ENCODE measurements at places on chromosomes 13 and 19.

- no peak for DNase-seq
Measured at GRCh38 chr19:39263912-39264305, 4.3 kb upstream of the IFNL2 start.

DNA sequence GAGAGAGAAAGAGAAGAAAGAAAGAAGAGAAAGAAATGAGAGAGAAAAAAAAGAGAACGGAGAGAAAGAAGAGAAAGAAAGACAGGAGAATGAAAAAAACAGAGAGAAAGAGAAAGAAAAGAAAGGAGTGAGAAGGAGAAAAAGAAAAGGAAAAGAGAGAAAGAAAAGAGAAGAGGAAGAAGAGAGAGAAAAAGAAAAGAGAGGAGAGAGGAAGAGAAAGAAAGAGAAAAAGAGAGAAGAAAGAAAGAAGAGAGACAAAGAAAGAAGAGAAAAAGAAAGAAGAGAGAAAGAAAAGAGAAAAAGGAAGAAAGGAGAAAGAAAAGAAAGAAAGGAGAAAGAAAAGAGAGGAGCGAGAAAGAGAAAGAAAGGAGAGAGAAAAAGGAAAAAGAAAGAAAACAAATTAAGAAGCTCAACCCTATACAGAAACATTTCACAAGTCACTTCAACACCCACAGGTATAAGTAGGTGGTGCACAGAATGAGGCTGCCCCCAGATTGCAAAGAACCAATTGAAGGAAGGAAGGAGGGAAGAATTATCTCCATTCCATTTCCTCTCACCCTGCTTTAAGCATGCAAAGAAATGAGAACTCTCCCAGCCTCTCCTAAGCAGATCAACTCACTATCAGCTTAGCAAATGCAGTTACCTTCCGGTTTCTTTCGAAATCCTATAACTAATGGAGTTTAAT lies 98.8 kb upstream of the CACNA1A start:
- no peak for DNase-seq

DNA sequence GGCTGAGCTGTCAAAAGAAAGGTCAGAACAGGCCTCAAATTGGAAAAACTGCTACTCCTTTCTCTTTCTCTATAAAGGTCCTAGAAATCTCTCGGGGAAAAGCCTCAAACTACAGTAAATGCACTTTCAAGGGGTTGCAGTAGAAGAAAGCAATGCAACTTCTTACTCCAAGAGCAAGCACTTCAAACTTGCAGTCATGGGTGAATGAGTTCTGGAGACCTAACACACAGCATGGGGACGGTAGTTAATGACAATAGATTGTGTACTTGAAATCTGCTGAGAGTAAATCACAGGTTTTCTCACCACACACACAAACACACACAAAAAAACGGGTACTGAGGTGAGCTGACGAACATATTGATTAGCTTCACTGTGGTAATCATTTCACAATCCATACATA lies 11.8 kb downstream of the TUBGCP3 start:
- no peak for DNase-seq

- no peak for DNase-seq
Measured at GRCh38 chr13:48397744-48398143, 15.2 kb downstream of the LPAR6 start.

- DNase-seq = no peak
Measured at GRCh38 chr19:41214161-41214560, 4.9 kb upstream of the AXL start.

- no peak for DNase-seq
Measured at GRCh38 chr13:111359237-111359915, 38.9 kb downstream of the TEX29 start.

DNA sequence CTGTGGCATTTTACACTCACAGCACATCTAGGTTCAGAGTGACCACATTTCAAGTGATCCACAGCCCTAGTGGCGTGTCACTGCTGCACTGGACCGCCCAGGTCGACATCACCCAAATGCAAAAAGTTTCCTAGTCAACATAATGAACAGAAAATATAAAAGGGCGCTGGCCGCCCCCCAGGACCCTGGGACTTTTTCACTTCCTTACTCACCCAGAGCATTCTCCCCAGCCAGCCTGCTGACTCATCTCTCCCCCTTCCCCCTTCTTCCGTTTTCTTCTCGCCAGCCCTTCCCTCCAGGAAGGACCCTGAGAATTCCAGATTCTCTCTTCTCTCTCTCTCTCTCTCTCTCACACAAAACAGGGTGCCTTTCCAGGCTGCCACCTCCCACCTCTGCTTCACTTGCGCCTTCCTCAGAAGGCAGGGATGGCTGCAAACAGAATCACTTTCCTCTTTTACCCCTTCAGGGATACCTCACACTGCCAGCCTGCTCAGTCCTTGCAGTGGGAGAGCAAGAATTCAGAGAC lies 21.0 kb upstream of the GRWD1 start:
- no peak for DNase-seq

- no peak for DNase-seq
Measured at GRCh38 chr13:92355213-92355612, 871.4 kb upstream of the GPC6 start.

DNA sequence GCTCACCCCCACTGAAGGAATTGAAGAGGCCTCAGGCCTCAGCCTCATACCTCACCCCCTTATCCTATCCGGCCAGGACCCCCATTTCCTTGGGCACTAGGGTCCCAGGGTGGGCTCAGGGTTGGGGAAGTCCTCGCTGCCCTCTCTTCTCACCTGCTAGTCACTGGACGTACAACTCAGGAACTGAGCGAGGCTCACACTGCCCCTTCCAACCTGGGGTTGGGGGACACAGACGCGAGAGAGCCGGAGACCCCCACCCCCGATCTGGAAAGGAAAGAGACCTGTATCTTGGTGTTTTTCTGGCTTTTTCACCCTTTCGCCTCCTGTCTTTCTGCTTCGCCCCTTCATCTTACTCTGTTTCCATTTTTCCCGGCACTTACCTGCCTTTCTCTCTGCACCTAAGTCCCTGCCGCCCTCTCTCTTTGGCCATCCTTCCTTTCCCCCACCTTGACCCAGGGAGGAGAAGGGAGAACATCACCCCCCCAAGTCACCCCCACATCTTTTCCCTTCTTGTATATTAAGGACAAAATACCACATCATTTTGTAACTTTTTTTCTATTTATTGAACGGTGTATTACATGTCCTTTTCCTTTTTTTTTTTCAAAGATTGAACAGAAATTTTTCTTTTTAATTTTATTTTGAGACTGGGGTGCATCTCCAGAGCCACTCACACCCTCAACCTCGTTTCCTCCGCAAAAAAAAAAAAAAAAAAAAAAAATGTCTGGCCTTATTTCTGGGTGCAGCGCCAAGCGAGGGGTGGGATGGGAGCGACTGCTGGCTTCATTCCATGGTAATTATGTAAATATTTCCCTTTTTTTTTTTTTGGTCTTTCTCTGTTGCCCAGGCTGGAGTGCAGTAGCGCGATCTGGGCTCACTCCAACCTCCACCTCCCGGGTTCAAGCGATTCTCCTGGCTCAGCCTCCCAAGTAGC lies 36.6 kb downstream of the ZSWIM4 start:
- no peak for DNase-seq

GRCh38 chr19:1624458-1624857 lies 19.2 kb upstream of the UQCR11 start:
- peak; percentile 72 for DNase-seq

DNA sequence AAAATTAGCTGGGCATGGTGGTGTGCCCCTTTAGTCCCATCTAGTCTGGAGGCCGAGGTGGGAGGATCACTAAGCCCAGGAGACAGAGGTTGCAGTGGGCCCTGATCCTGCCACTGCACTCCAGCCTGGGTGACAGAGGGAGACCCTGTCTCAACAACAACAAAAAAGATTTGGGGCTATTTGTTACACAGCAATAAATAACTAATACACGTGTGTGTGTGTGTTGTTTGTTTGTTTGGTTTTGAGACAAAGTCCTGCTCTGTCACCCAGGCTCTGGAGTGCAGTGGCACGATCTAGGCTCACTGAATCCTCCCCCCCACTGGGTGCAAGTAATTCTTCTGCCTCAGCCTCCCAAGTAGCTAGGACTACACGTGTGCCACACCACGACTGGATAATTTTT lies 32.9 kb upstream of the FEM1A start:
- no peak for DNase-seq

GRCh38 chr13:20680416-20681080 lies 23.0 kb upstream of the IL17D start:
- DNase-seq = no peak

DNA sequence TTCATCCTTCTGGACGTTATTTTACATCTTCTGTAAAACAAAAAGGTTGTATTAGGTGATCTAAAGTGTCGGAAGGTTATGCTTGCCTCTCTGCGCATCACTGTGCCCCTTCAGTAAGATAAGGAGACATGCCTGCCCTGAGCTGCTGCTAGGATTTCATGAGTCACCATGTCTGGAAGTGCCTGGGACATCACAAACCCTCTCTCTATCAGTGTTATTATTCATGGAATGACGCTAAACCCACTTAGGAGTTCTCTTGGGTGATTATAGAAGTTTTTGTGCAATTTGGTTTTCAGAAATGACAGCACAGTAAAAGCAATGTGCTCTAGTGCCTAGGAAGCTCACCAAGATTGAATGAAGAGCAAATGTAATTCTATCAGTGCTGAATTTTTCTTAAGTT lies 617.7 kb downstream of the DCT start:
- no peak for DNase-seq

DNA sequence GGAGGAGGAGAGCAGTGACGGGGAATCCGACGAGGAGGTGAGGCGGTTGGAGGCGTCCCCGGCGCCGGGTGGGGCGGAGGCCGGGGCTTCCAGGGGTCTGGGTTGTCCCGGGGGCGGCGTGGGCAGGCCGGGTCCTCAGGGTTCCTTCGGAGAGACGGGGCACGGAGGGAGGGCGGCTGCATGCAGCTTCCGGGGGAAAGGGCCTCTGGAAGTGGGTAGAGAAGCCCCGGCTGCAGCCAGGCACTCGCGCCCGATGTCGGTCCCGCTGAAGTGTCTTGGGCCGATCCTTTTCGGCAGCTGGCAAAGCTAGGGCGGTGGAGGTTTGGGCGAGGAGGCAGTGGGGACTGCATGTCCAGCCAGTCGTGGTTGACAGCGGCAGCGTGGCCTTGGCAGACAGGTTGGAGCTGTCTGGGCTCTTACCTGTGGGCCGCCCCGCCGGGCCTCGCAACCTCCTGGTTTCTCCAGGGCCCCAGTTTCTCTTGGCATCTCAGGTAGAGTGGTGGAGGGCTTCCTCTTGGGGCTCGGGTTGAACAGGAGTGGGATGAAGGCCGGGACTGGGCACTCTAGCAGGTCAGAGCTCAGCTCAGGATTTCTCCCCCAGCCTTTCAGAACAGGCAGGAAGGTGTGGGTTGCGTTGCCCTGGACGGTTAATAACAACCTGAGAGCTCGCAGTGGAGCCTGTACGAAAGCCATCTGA lies 690 bp downstream of the KMT2B start:
- DNase-seq = peak; percentile 57

- DNase-seq = no peak
Measured at GRCh38 chr13:67696775-67697174, 466.6 kb upstream of the PCDH9 start.

DNA sequence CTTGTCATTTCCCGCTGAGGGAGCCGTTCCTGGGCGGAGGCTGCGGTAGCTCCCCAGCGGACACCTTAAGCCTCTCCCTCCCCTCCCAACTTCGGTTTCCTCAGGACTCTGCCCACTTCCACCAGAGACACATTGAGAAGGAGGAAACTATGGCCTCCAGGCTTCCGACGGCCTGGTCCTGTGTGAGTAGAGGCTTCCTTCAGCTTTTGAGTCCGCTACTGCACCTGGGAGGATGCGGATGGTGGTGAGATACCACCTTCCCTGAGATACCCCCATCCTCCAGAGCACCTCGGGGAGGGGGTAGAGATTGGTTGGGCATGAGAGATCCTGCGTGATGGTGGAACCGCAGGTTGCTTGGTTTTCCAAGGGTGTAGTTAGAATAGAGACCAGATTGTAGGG lies 955 bp downstream of the ZNF274 start:
- no peak for DNase-seq

DNA sequence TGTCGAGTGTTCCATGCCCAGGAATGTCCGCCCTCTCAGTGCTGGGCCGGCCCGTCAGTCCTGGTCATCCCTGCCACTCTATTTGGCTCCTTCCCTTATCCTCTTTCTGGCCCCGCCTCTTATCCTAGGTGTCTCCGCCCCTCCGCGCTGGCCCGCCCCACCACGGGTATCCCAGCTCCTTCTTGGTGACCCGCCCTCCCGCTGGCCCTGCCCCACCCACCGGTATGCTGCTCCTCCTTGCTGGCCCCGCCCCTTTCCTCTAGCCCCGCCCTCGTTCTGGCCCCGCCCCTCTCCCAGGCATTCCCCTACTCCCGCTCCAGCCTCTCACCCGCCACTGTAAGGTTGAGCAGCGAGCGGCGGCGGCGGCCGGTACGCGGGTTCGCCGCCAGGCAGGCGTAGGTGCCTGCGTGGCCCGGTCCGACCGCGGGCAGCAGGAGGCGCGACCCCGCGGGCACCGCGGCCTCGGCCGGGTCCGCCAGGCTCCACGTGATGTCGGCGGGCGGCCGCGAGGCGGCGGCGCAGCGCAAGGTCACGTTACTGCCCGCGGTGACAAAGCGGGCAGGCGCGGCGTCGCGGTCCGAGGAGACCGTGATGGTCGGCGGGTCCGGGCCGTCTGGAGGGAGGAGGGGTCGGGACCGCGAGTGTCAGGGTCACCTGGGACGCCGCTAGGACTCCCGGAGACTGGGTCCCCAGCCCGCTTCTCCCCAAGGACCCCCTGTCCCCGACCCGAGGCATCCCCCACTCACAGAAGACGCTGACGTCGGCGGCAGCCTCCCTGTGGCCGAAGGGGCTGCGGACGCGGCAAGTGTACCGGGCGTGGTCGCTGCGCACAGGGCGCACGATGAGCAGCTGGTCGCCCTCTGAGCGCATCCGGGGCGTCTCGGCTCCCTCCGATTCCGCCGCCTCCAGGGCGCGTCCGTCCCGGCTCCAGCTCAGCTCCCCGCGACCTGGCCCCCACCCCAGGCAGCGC lies 2.0 kb downstream of the VSIG10L start:
- DNase-seq = peak; percentile 99

DNA sequence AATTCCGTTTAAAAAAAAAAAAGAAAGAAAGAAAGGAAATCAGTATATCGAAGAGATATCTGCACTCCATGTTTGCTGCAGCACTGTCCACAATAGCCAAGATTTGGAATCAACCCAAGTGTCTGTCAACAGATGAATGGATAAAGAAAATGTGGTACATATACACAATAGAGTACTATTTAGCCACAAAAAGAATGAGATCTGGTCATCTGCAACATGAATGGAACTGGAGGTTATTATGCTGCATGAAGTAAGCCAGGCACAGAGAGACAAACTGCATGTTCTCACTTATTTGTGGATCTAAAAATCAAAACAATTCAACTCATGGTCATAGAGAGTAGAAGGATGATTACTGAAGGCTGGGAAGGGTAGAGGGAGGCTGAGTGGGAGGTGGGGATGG lies 16.3 kb downstream of the ZNF565 start:
- no peak for DNase-seq

DNA sequence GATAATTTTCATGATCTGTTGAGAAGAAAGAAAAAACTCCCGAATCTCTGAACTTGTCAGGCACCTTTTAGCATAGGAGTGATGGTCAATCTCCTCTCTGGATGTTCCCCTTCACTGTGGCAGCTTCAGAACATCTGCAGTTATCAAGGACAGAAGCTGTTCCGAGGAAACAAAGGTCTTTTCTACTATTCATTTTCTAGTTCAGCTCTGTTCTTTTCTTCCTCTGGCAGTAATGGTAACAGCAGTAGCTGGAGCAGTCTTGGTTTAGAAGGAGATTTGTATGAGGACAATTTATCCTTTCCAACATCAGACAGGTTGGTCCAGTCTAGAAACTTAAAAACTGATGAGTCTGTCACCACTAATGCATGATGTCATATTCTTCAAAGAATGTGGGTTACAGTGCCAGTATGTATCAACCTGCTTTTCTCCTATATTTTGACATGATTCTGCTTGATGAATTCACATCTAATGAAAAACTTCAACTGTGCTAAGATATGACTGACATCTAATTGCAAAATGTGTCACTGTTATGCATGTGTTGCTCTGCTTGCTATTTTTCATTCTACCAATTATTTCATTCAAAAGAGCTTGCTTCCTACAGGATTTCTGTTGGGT lies 41.0 kb downstream of the AKAP11 start:
- DNase-seq = no peak

Data from nephron progenitor cell (in vitro differentiated cells).